LoVo (cell line): ENCODE measurements at places on chromosomes 7 and 10.

DNA sequence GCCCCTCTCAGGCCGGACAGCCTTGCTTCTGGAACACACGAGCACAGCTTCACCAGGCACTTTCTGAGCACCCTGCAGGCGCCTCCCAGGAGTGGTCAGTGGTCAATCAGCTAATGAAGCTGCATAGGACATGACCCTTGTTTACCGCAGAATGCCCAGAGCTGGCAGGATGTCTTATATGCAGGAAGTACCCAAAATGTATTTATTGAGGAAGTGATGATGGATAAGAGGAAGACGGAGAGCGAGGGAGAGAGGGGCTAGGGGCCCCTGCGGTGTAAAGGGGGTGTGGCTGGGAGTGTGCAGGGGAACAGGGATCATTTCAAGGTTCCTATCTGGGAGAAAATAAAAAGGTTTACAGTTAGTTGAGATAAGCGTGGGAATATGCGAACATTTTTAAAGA is 3.3 kb downstream of the CYP2E1 start:
- no peak for DNase-seq

DNA sequence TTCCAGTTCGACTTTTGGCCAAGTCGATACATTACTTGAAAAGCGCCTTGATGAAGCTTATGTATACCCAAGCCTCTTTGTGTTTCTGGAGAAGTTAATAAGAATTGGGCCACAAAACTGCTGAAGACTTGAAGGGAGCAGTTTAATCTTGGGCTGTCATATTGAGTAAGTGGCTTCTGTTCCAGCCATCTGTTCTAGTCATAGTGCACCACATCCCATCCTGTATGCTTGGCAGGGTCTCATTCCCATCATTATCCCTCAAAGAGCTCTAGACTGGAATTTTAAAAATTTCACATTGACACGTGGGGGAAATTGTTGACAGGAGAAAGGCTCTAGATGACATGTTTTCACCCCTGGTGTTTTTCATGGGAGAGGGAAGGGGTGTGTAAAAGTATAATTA is 196.6 kb upstream of the PLPP4 start:
- DNase-seq: no peak

GRCh38 chr7:27922907-27923641 is 183.1 kb downstream of the TAX1BP1 start:
- no peak for DNase-seq

GRCh38 chr7:19648791-19649190 is 60.0 kb downstream of the POLR1F start:
- no peak for DNase-seq

DNA sequence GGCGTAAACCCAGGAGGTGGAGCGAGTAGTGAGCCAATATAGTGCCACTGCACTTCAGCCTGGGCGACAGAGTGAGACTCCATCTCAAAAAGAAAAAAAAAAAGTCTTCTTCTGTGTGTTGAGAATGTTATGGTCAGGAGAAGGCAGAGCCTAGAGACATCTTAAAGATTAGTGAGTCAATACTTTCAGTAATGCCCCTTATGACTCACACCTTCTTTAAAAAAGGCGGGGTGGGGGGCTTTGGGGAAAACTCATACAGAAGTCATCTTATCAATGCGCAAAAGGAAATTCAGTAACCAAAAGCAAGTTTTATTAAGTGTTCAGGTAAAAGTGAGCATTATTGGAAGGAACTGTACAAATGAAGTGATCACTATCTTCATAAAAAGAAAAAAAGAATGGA is 1369.8 kb upstream of the LRRTM3 start:
- DNase-seq: no peak

DNA sequence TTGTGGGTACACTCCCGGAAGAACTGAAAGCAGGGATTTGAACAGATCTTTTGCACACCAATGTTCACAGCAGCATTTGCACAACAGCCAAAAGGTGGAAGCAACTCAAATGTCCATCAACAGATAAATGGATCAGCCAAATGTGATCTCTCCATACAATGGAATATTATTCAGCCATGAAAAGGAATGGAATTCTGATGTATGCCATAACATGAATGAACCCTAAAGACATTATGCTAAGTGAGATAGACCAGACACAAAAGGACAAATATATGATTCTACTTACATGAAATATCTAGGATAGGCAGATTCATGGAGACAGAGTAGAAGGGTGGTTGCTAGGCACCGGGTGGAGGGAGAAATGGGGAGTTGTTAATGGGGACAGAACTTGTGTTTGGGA is 36.7 kb downstream of the CLEC2L start:
- no peak for DNase-seq

GRCh38 chr7:17253885-17254284 is 44.6 kb upstream of the AHR start:
- no peak for DNase-seq

- no peak for DNase-seq
Measured at GRCh38 chr7:380139-380485, 90.1 kb downstream of the FOXL3 start.

GRCh38 chr7:130733931-130734814 is at the start of gene KLF14:
KLF14 (minus strand) TSS chr7:130734207; CDS start chr7:130734033, 174 bp downstream.
- peak; percentile 47 for DNase-seq

- no peak for DNase-seq
Measured at GRCh38 chr7:154569916-154570315, 433.0 kb downstream of the PAXIP1 start.

DNA sequence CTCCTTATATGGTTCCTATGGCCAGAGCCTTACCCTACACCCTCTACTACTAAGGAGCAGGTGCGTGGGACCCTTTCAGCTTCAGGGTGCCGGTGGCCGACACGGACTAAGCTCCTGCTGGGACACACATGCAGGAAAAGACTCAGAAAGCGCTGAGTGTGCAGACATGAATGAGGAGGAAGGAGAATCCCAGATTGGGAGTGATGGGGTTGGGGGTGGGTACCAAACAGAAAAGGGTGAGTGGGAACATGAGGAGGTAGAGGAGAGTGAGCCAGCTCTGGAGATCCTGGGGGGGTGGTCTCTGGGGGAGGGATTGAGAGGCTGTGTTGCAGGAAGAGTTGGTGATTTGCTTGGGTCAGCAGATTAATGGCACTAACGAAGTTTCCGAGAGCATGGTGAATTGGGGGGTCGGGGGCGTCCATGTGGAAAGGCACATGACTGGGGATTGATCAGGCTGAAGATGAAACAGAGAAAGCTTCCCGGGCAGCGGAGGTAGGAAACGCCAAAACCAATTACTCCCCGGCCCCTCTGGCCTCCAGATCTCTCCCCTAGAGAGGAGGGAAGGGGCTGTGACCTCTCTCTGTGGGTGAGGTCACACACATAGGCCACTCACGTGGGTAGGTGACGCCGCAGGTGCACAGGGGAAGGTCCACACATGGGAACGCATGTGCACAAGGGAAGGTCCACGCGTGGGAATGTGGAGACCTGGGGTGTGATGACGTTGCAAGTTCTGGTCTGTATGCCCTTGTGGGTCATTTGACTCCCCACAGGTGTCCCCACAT is 37.9 kb upstream of the SLF2 start:
- DNase-seq: no peak

DNA sequence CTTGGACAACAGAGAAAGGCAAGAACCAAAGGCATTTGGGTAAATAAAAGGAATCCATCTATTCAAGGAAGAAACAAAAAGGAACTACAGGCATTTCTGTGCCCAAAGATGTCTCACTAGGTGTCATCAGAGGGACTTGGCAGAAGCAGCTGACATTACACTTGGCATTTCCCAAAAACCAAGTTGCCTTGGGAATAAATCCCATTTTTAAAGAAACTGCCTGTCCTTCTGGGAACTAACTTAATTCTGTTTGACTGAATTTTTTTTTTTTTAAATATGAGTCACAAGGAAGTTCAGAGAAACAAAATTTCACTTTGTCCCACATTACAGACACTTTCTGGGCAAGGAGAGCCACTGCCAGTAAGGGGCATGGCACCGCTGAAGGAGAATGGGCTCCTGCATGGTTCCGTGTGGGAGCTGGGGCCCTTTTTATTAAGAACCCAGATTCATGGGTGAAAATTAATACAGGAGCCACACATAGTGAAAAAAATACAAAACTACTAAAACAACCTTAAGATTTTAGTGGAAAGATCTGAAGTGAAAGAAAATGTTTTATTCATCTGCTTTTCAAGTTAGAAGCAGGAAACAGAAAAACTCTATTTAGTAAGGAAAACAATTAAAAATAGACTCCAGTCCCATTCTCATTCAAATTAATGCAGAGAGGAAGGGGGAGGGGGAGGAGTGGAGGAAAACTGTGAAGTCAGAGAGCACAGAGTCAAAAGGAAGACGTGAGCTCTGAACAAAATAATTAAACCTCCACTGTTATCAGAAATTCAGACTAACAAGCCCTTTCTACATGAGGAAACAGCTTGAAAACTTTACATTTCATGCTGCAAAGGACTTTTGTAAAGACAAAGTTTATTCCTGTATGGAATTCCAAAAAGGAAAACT is 118.4 kb upstream of the PDLIM1 start:
- peak; percentile 54 for DNase-seq

GRCh38 chr7:107527196-107527595 is 36.5 kb downstream of the COG5 start:
- no peak for DNase-seq

DNA sequence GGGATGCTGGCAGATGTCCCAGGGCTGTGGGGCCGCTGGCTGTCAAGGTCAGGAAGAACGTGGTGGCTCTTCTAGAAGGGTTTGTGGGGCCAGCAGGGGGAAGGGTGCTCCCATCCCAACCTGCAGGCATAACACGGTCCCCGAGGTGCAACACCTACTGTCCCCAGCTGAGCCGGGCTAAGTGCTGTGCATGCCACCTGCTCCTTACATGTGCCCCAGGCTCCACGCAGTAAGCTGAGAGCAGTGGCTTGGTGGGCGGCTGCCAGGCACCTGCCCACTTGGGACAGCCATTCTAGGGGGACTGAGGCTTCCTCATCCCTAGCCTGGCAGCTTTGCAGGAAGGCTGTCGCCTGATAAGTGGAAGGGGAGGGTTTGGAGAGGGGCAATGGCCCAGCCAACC is 14.2 kb upstream of the ZNF735 start:
- DNase-seq: no peak

GRCh38 chr7:107390916-107391315 is 78.9 kb upstream of the GPR22 start:
- DNase-seq: no peak

GRCh38 chr10:70906953-70907636 is 18.7 kb upstream of the PCBD1 start:
- DNase-seq: no peak

GRCh38 chr7:67423065-67423464 is 426.4 kb downstream of the TYW1 start:
- DNase-seq: no peak

DNA sequence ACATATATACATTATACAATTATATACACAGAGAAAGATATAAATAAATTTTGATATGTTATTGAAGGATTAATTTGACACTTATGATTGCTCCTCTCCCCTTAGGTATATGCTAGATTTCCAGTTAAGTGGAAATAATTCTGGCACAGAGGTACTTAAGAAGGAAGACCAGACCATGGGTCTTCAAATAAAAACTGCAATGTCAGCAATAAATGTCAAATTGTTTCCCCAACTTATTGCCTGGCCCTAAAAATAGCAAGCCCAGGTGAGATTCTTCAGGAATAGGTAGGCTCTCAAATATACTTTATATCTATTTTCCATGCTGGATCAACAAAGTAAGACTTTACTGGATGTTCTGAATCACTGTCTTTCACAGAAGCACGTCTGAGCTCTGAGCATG is 551.3 kb upstream of the STEAP1 start:
- no peak for DNase-seq

- DNase-seq: no peak
Measured at GRCh38 chr10:79321494-79321882, 25.8 kb upstream of the PPIF start.

GRCh38 chr7:117950601-117951260 is 77.5 kb upstream of the CTTNBP2 start:
- no peak for DNase-seq

GRCh38 chr7:20299647-20300312 is 30.9 kb upstream of the ITGB8 start:
- DNase-seq: no peak

DNA sequence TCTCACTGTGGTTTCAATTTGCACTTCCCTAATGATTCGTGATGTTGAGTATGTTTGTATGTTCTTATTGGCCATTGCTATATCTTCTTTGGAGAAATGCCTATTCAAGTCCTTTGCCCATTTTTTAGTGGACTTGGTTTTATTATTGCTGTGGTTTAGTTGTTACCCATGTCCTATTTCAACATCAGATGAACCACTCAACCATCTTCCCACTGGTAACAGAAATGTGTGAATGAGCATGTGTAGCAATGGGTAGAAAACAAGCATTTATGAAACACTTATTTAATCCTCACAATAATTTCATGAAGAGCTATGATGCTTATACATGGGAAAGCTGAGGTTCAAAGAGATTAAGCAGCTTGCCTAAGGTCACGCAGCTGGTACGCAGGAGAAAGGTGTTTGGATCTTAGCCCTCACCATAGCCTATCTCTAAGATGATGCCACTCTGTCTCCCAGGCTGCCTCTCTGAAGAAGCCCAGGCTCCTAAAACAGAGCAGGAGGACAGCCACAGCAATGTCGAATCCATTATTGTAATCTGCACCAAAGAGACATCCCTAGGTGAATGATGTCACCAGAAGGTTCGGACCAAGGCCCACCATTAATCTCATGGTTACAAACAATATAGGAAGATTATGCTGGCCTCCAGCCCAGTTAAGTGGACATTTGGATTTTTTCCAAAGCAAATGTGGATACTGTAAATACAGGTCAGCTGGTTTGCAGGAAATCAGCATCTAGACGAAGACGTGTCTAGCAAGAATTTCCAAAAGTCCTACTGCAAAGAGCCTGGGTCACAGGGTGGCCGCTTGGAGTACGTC is 447.6 kb upstream of the ZMIZ1 start:
- DNase-seq: no peak

DNA sequence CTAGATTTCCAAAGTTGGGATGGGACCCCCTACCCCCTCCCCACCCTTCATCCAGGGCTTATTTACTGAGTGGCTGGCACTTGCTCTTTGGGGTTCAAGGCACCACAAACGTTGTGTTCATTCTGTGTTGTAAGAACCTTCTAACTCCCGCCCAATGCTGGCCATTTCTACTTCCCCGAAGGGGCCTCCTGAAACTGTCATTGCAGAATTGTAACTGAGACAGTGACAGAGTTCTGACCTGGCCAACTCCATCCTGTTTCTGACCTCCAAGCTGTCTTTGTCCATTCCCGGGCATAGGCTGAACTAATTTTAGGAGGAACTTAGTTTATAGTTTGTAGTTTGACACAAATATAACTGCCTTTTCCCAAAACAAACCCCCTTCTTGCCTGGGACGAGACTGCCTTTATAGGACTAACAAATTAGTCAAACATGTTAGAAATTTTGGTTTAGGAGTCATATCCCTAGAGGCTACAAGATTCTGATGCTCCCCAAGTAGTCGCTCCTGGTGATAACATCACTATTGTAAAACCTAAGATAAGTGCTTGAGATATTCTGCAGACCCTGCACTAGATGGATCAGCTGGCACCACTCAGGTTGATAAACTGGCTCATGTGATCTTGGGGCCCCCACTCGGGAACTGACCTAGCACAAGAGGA is 34.8 kb upstream of the ZMIZ2 start:
- no peak for DNase-seq

- no peak for DNase-seq
Measured at GRCh38 chr7:22430457-22430856, 69.5 kb downstream of the STEAP1B start.

- DNase-seq: no peak
Measured at GRCh38 chr10:124957404-124957947, 15.6 kb downstream of the ZRANB1 start.

GRCh38 chr10:81873932-81874816 is 820 bp upstream of the NRG3 start:
- DNase-seq: no peak

GRCh38 chr10:43904301-43904700 is 255.6 kb upstream of the ZNF32 start:
- DNase-seq: no peak
